Left lung (tissue), 14 donors: ENCODE measurements at places on chromosomes 11 and 22. TPM values are rescaled to one million over a fixed set of nuclear protein-coding genes. Genes with fewer than 3 reads are reported as not detected.

Gene NRIP3
- total RNA-seq, result 1.1 TPM

DNA sequence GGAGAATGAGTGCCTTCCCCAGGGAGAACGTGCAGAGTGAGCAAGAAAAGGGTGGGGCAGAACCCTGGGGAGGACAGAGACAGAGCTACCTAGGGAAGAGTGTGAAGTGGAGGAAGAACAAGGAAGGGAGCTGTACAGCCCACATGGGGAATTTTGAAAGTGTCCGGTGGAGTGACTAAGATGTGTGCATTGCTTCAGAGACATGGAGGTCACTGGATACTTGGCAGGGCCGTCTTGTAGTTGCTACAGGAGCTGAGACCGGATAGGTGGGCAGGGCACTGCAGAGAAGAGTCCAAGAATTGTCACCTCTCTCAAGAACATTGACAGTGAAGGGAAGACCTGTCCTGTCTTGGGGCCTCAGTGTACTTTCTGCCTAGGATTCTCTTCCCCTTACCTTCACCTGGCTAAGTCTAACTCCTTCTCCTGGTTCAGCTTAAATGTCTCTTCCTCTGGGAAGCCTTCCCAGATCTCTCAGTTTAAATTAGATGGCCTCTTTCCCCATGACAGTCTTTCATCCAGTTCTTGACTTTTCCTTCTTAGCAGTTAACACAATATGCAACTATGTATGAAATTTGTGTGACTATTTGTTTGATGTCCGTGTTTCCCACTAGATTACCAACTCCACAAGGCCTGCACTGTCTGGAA is 9.2 kb upstream of the P2RY6 start:
- no peaks in the 10 kb centered on the region for H3K36me3 ChIP-seq
- no peak overlapping the region for H3K27ac ChIP-seq
- H3K4me3 ChIP-seq, result no peak overlapping the region
- H3K4me1 ChIP-seq, result no peaks in the 10 kb centered on the region

GRCh38 chr22:17336061-17336460 is 33.2 kb upstream of the CECR2 start:
- H3K36me3 ChIP-seq, result no peaks in the 10 kb centered on the region
- H3K27ac ChIP-seq, result no peak overlapping the region
- no peak for DNase-seq
- H3K4me3 ChIP-seq, result no peak overlapping the region
- no peaks in the 10 kb centered on the region for H3K4me1 ChIP-seq
- no peaks in the 10 kb centered on the region for H3K27me3 ChIP-seq

DNA sequence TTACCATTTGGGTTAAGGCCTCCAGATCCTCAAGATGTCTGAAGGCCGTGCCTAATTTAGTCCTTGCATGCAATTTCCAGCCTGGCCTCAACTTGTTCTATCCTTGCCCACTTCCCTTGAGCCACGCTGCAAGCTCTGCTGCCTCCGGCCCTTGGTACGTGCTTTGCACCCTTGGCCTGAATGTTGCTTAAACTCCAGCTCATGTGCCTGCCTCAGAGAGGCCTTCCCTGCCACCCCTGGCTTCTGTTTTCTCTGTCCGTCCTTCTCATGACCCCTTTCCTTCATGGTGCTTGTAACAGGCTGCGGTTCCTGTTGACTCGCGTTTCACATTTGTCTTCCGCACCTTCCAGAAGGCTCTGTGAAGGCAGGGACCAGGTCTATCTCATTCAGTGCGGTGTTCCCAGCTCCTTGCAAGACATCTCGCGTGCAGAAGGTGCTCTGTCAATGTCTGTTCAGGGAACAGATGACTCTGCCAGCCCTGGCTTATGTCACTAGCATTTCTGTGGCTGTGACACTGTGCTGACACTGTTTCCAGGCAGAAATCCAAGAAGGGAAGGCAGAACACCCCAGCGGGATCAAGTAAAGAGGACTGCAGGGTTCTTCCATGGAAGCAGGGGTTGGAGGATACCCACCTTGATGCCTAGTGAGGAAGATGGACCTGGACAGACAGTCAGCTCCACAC is 61.8 kb downstream of the FBLN1 start:
- no peaks in the 10 kb centered on the region for H3K4me1 ChIP-seq
- no peak overlapping the region for H3K27ac ChIP-seq
- peaks cover 34% of the 10 kb centered on the region for H3K27me3 ChIP-seq
- H3K36me3 ChIP-seq, result no peaks in the 10 kb centered on the region

Gene CASP4
- 91.8 TPM for total RNA-seq

Gene GALR3
- not detected for total RNA-seq

Gene C11orf86
- not detected for total RNA-seq

GRCh38 chr22:29214232-29214631 is 8.5 kb downstream of the EMID1 start:
- H3K36me3 ChIP-seq, result no peaks in the 10 kb centered on the region
- no peak overlapping the region for H3K4me3 ChIP-seq
- no peak overlapping the region for H3K27ac ChIP-seq
- no peaks in the 10 kb centered on the region for H3K27me3 ChIP-seq
- peaks cover 11% of the 10 kb centered on the region for H3K4me1 ChIP-seq

DNA sequence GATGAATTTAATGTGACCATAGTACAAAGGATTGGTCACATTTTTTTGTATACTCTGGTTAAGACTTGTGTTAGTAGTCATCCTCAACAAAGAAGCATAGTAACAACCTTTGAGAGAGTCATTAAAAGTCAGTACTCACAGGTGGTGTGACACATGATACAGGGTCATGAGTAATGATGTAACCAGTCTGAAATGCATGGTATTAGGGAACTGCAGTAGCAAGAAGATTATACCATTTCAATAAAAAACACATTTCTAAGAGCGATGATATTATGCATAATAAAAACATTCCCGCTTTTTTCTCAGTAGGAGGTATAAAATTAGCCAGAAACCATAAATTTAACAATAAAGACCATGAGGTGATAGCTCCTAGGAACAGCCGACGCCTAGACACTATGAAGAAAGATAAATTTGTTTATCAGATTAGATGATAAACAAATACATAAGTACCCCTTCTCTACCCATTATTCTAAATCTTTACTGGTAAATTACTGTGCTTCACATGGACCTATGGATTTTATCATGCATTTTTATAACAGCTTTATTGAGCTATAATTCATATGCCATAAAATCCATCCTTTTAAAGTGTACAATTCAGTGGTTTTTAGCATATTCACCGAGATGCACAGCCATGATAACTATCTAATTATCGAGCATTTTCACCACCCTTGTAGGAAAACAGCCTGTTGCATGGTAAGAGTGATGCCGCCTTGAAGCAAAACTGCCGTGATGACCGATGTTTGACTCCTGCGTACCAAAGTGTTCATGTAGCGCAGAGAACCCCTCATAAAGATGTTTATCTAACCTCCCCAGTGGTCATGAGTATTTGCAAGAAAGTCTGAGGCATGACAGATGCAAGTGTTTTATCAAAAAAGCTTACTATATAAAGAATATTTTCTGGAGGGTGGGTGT is 41.8 kb downstream of the TMPRSS5 start:
- no peaks in the 10 kb centered on the region for H3K36me3 ChIP-seq
- DNase-seq, result no peak
- no peak overlapping the region for H3K27ac ChIP-seq
- no peaks in the 10 kb centered on the region for H3K27me3 ChIP-seq
- no peak overlapping the region for H3K4me3 ChIP-seq

- no peak overlapping the region for H3K27ac ChIP-seq
- H3K4me1 ChIP-seq, result no peaks in the 10 kb centered on the region
- no peaks in the 10 kb centered on the region for H3K36me3 ChIP-seq
Measured at GRCh38 chr11:26537341-26537740, 34.7 kb downstream of the MUC15 start.

DNA sequence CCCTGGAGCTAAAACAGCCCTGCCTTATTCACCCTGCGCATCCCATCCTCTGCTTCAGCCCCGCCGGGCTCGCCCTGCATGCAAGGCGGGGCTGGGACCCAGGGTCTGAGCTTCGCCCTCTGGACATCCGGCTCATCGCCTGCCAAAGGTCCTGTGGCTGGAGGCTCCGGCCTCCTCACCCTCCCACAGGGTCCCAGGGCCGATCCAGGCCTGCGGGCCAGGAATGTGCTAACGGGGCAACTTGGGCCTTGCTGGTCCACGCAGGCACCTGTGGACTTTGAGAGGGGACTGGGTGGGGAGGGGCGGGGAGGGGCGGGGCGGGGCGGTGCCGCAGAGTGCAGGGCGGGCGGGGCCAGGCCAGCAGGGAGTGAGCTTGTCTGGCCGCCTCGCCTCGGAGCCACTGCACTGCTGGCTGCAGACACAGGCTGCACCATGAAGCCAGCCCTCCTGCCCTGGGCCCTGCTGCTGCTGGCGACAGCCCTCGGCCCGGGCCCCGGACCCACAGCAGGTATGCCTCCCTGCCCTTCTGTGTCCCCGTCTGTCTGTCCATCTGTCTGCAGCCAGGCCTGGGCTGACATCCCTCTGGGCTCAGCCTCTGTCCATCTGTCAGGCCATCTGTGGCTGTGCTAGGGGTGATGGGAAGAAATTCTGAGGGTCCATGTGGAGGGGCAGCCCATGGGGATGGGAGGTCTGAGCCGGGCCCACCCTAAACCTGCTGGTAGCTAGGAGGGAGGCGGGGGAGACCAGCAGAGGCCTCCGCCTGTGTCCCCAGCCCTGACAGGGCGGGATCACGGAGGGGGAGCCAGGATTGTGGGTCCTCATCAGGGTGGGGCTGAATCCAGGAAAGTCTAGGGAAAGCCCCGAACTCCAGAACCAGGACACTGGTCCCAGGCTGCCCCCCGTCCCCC is at the start of gene SUSD2:
Gene SUSD2, plus strand, starts transcription at position 400 of the 908 bp plus-strand sequence. Its CDS starts 33 bp downstream, at position 433.
- H3K4me3 ChIP-seq, result peak within 1 kb of the TSS; percentile 32
- H3K27me3 ChIP-seq, result no peaks in the 10 kb centered on the region
- H3K4me1 ChIP-seq, result no peaks in the 10 kb centered on the region
- peak within 1 kb of the TSS; percentile 13 for H3K27ac ChIP-seq

DNA sequence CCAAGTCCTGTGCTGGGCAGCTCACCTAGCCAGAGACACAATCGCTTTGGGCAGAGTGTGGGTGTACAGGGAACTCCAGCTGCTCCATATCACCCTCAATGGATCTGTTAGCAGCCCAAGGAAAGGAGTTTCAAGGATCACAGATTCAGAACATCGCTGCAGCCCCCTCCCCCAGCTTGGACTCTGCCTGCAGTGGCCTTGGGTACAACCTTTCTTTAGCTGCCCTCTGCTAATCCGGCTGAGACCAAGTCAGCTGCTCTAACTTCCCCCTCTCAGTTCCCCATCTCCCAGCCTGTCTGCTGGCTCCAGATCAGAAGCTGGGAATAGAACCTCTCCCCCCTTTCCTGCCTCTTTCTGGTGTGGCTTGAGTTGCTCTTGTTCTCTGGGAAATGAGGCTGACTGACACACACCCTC is 1.3 kb downstream of the TMEM86A start:
- H3K36me3 ChIP-seq, result no peaks in the 10 kb centered on the region
- no peaks in the 10 kb centered on the region for H3K4me1 ChIP-seq
- H3K27me3 ChIP-seq, result no peaks in the 10 kb centered on the region
- peak; percentile 66 for DNase-seq
- peak overlapping the region; percentile 85 for H3K27ac ChIP-seq

Gene ADAMTS15
- total RNA-seq, result 13.5 TPM
